ENCODE measurements at places on chromosomes 4 and X.

DNA sequence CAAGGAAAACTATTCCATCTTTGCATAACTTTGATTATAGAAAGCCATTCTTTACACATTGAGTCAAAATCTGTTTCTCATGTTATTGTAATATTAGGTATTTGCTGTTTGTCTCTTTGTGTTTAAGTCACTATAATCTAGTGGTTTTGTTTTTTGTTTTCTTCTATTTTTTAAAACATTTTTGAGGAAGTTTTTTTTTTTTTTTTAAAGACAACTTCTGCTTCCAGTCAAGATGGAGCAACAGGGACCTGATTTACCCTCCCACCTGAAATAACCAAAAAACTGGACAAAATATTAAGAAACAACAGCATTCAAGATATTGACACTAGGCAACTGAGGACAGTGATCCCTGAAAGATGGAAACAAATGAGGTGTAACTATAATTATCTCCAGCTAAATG lies 18.4 kb upstream of the NSUN7 start:
- no peak for DNase-seq

DNA sequence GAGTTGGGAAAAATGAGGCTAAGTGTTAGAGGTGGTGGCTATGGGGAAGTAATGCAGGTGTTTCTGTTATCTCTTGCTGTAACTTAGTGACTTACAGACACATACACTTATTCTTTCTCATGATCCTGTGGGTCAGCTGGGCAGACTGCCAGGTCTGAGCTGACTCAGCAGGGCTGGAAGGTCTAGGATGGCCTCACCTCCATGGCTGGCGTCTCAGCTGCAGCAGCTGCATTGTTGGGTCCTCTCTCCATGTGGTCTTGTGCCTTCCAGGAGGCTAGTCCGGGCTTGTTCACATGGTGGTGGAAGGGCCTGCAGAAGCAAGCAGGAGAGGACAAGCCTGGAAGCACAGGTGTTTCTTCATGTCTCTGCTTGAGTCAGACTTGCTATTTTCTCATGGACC lies 172.7 kb downstream of the NHS start:
- DNase-seq: peak; percentile 67

DNA sequence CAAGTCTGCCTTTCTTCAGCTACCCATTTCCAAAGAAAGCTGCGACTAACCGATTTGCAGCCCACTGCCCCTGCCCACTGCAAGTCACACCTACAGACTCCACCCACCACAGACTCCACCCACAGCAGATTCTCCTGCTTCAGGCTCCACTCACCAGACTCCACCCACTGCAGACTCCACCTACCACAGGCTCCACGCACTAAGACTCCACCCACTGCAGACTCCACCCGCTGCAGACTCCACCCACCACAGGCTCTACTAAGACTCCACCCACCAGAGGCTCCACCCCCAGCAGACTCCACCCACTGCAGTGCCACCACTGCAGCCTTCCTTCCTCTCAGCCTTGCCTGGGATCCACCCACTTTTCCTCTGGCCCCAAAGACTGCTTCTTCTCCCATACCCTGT lies 41.3 kb downstream of the ABLIM2 start:
- DNase-seq: peak; percentile 81

DNA sequence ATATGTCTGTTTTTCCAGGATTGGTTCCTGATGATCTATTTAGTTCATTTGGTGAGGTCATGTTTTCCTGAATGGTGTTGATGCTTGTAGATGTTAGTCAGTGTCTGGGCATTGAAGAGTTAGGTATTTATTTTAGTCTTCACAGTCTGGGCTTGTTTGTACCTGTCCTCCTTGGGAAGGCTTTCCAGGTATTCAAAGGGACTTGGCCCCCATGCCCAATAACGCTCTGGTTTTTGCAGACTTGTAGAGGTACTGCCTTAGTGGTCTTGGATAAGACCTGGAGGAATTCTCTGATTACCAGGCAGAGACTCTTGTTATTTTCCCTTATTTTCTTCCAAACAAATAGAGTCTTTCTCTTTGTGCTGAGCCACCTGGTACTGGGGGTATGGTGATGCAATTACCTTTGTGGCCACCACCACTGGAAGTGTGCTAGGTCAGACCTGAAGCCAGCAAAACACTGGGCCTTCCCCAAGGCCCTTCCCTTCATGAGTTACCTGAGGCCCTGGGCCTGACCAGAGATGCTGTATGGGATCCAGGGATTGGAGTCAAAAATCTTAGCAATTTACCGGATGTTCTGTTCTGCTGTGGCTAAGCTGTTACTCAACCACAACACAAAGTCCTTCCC lies 63.3 kb upstream of the RXFP1 start:
- no peak for DNase-seq

- DNase-seq: no peak
Observed at GRCh38 chrX:78650906-78651437, 8.2 kb downstream of the RTL3 start.

DNA sequence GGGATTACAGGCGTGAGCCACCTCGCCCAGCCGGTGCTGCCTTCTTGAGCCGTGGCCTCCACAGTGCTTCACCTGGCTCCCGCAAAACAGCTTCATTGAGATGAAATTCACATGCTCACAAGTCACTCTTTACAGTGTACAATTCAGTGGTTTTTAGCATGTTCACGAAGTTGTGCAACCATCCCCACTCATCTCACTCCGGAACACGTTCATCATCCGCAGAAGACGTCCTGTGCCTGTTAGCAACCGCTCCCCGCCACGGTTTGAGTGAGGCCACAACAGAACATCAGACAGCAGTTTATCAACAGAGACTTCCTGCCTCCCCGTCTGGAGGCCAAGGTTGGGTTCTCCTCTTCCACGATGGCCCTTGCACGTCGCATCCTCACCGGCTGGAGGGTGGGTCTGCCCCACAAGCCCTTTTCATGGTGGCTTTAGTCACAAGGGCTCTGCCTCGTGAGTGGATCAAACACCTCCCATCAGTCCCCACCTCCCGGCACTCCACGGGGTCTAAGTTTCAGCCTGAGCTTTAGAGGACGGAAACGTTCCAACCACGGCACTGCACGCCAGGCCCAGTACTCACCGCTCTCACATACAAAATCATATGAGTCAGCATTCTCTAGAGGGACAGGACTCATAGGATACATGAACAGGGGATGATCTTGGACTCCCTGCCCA lies 29.6 kb upstream of the SPON2 start:
- peak; percentile 53 for DNase-seq

DNA sequence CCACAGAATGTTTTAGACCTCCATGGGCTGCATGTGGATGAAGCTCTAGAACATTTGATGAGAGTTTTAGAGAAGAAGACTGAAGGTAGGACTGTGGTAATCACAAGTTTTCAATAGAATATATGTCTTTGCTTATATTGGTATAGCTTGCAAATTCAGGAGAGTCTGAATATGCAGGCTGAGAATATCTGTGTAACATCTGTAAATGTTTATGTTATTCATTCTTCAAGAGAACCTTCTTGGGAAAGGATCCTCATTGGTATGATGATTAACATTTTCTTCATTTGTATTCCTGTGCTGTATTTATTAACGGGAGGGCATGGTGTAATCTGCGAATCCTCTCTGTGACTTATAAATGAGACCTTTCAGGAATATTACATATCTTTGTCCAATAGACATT lies 52.1 kb upstream of the RHOH start:
- DNase-seq: no peak

DNA sequence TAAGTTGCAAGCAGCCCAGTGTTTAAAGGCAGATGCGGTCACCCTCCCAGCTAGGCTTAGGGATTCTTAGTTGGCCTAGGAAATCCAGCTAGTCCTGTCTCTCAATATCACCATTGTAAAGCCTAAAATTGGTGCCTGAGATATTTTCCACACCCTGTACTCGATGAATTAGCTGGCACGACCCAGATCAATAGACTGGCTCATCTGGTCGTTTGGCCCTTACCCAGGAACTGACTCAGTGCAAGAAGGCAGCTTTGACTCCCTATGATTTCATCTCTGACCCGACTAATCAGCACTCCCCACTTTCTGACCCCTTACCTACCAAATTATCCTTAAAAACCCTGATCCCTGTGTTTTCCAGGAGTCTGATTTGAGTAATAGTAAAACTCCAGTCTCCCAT lies 384.9 kb upstream of the SLC7A11 start:
- no peak for DNase-seq

- DNase-seq: no peak
Observed at GRCh38 chrX:20026278-20026677, 35.4 kb upstream of the BCLAF3 start.

DNA sequence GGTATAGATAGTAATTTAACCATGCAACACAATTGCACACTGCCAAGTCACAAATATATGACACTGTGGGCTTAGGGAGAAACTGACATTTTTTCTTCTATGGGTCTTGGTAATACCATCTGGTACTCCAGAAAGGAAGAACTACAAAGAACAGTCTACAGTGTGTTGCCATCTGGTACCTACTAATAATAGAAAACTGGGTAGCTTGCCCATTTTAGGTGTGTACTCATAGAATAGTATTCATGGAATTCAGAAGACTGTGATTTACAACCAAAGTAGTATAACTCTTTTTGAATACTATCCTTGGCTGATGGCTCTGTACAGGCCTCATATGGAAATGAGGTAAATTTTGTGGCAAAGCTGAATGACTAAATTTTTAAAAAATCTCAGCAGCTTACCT lies 132.6 kb upstream of the RPS6KA6 start:
- no peak for DNase-seq

- DNase-seq: no peak
Observed at GRCh38 chr4:108117418-108118182, 51.1 kb downstream of the LEF1 start.

DNA sequence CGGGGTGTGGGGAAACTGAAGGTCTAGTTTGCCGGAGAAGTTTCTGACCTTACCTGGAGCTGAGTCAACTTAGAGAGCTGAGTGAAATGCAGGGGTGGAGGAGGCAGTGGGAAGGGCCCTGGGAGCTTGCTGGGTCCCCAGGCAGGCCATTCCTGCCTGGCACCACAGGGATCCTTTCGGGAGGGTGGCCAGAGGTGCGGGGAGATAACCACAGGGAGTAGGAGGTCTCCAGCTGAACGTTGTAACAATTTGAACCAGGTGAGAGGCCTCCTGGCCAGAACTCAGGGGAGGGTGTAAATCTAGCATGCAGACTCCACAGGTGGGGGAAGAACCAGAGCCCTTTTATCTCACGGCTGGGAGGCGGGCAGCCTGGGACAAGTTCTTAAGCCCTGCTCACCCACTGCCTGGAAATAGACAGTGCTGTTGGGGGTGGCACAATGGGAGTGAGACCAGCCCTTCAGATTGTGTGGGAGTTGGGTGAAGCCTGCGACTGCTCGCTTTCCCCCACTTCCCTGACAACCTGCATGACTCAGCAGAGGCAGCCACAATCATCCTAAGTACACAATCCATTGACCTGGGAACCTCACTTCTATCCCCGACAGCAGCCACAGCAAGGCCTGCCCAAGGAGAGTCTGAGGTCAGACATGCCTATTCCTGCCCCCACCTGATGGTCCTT lies 247.4 kb downstream of the ADGRA3 start:
- DNase-seq: no peak

- no peak for DNase-seq
Observed at GRCh38 chr4:23038626-23039491, 346.1 kb downstream of the GBA3 start.

- DNase-seq: no peak
Observed at GRCh38 chr4:127829014-127829413, 46.9 kb downstream of the HSPA4L start.

DNA sequence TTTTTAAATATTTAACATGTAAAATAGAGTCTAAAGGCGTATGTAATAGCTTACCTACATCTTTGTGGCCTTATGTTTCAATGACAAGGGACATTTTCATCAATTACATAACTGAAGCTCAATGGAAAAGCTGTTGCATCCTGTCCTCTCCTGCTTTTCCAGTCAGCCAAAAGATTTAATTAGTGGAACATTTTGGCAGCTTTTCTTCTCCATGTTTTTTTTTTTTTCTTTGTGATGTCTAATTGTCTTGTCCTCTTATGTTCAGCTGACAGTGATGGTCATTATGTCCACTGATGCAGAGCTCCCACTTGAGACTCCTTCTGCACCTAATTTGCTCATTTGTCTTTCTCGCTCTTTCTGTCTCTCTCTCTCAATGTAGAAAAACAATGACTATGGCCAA lies 422.2 kb downstream of the GABRG1 start:
- no peak for DNase-seq

- no peak for DNase-seq
Observed at GRCh38 chr4:81257816-81258215, 42.8 kb upstream of the PRKG2 start.

DNA sequence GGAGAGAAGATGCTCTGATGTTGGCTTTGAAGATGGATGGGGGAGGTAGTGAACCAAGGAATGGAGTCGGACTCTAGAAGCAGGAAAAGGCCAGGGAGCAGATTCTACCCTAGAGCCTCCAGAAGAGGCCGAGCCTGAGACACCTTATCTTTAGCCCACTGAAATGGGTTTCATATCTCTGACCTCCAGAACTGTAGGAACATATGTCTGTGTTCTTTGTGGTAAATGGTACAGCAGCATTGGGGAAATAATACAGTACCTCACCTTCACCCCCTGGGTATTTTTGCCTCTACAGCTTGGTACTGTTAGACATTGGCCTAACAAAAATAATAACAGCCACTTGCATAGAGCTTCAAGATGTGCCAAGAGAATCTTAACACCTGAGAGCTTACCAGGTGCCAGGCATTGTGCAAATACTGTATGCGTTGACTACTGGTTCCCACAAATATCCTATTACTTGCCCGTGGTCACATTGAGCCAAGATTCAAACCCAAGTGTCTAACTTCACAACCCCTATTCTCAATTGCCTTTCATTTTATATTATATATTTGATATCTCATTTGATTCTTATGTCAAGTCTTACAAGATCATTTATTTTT lies 57.0 kb upstream of the PGM2 start:
- no peak for DNase-seq

GRCh38 chrX:151825007-151825406 lies 87.7 kb upstream of the MAGEA4 start:
- DNase-seq: no peak

DNA sequence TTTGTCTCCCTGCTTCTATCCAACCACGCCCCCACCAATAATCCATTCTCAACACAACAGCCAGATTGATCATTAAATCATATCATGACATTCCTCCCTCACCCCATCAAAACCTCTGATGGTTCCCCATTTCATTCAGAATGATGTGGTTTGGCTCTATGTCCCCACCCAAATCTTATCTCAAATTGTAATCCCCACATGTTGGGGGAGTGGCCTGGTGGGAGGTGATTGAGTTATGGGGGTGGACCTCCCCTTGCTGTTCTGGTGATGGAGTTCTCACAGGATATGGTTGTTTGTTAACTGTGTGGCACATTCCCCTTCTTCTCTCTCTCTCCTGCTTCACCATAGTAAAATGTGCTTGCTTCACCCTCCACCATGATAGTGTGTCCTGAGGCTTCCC lies 23.3 kb downstream of the TRMT2B start:
- DNase-seq: no peak

GRCh38 chr4:177448850-177449249 lies 6.6 kb upstream of the AGA start:
- no peak for DNase-seq

GRCh38 chrX:94216738-94217137 lies 542.7 kb downstream of the FAM133A start:
- no peak for DNase-seq

All from colonic mucosa (tissue), 4 donors.